ENCODE measurements at places on chromosomes 3 and 15.

- no peak overlapping the region for H3K4me3 ChIP-seq
- peaks cover 2% of the 10 kb centered on the region for H3K36me3 ChIP-seq
- no peak for DNase-seq
- no peak overlapping the region for H3K27ac ChIP-seq
- H3K27me3 ChIP-seq: no peaks in the 10 kb centered on the region
Observed at GRCh38 chr3:114792159-114792918, 354.7 kb downstream of the ZBTB20 start.

GRCh38 chr3:49296781-49297411, 19.9 kb upstream of the C3orf62 start:
- no peaks in the 10 kb centered on the region for H3K27me3 ChIP-seq
- H3K4me1 ChIP-seq: peaks cover 5% of the 10 kb centered on the region
- DNase-seq: no peak
- H3K4me3 ChIP-seq: no peak overlapping the region
- peak overlapping the region; percentile 52 for H3K27ac ChIP-seq

GRCh38 chr3:30401971-30402370, 204.4 kb upstream of the TGFBR2 start:
- H3K4me1 ChIP-seq: peaks cover 6% of the 10 kb centered on the region
- no peak overlapping the region for H3K27ac ChIP-seq
- no peaks in the 10 kb centered on the region for H3K36me3 ChIP-seq
- no peak for DNase-seq
- H3K4me3 ChIP-seq: no peak overlapping the region

GRCh38 chr15:88994286-88994685, 81.1 kb upstream of the MFGE8 start:
- no peak overlapping the region for H3K4me3 ChIP-seq
- no peak for DNase-seq
- H3K36me3 ChIP-seq: no peaks in the 10 kb centered on the region

DNA sequence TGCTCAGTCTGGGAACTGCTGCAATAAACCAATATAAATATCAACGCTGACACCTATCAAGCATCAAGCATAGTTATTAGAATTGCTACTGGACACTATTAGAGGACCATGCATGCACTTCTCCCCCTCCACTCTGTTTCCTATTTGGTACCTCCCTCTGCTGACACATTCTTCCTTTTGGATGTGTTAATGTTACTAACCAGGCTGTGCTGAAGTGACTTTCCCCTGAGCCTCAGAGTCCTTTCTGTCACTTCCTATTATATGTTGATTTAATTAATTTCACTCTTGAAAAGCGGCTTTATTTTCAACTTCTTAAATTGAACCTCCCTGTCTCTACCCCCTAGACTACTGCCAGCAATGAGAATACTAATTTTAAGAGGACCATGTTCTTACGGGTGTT, 379.1 kb downstream of the MCTP2 start:
- no peak overlapping the region for H3K4me3 ChIP-seq
- H3K27ac ChIP-seq: no peak overlapping the region
- H3K36me3 ChIP-seq: no peaks in the 10 kb centered on the region
- H3K4me1 ChIP-seq: peaks cover 14% of the 10 kb centered on the region
- peaks cover 37% of the 10 kb centered on the region for H3K27me3 ChIP-seq
- DNase-seq: no peak

DNA sequence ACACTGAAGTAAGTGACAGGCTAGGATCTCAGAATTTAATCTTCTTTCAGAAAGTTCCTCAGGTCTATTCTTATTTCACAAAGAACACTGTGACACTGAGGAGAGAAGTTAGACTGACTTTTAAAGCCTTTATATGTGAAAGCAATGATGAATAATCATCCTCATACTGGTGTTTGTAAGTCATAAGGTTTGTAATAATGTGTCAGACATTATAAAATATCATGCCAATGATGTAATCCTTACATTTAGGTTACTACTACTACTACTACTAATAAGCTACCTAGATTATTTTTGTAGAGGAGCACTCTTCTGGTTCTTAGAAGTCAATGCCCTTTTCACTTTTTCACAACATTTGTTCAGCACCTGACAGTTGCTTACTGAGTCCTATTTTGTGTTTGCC, 33.4 kb downstream of the FANCD2OS start:
- peaks cover 9% of the 10 kb centered on the region for H3K36me3 ChIP-seq
- H3K27ac ChIP-seq: no peak overlapping the region
- no peak for DNase-seq
- H3K4me1 ChIP-seq: no peaks in the 10 kb centered on the region
- no peaks in the 10 kb centered on the region for H3K27me3 ChIP-seq
- H3K4me3 ChIP-seq: no peak overlapping the region

All from central memory CD8-positive, alpha-beta T cell (primary cell).